ENCODE measurements at places on chromosomes 5 and 9.

- peak; percentile 38 for DNase-seq
Measured at GRCh38 chr5:58751222-58751837, 168.5 kb downstream of the RAB3C start.

- no peak for DNase-seq
Measured at GRCh38 chr9:89837162-89837933, 232.5 kb downstream of the GADD45G start.

DNA sequence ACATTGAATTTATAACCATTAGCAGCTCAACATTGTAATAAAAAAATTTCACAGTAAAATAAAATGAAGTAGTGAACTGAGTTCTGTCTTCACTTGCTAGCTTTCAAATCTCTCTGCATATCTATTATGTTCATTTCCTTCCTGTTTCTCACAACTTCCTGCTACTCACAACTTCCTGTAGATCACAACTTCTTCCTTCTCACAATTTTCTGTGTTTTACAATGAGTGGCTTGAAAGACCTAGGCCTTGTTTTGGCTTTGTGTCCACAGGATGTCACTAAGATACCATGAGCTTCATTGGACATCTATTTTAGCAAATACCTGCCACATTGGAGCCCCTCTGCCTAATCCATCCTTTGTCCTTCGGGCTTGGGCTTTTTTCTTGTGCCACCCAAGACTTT is 480.3 kb upstream of the ADAMTS16 start:
- DNase-seq, result no peak

DNA sequence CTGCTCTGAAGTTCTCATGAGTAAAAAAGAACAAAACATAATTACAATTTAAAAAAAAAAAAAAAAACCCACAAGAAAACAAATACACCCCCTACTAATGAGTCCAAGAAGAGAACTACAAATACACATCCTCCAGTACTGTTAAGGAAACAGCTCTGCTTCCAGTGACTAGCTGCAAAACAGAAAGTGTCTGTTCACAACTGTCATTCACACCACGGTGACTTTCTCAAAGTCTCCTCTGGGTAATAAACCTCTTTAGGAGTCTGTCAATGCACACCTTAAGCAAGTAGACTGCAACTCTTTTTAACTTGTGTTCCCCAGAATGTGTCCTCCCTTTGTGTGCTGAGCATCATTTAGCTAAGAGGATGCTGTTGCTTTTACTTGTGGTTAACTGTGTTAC is 6.2 kb downstream of the REEP5 start:
- no peak for DNase-seq

- DNase-seq, result no peak
Measured at GRCh38 chr5:96228408-96228807, 204.6 kb downstream of the PCSK1 start.

GRCh38 chr5:84292000-84292642 is 92.6 kb downstream of the EDIL3 start:
- DNase-seq, result no peak

DNA sequence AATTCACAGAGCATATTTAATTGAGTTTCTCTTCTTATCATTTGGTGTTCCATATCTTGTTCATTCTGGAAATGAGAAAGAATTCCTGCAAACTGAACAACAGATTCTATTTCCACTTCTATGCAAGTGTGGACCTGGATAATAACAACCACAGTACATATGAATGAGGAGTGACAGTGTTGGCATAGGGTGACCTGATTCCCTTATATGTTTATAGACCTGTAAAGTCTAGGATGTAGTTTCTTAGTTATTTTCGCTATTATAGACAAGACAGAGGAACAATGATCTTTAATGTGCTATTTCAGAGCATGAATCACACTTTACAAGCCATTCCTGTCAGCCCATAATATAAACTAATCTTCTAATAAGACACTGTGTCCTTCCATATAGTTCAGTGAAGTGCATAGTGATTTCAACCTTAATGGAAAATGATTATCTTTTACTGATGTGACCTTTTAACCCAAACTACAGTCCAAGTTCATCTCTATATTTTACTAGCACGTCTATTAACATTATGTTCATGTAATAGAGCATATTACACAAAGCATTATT is 88.2 kb upstream of the FAM174A start:
- DNase-seq, result no peak

GRCh38 chr5:61139094-61139873 is 23.0 kb downstream of the SMIM15 start:
- DNase-seq, result no peak

DNA sequence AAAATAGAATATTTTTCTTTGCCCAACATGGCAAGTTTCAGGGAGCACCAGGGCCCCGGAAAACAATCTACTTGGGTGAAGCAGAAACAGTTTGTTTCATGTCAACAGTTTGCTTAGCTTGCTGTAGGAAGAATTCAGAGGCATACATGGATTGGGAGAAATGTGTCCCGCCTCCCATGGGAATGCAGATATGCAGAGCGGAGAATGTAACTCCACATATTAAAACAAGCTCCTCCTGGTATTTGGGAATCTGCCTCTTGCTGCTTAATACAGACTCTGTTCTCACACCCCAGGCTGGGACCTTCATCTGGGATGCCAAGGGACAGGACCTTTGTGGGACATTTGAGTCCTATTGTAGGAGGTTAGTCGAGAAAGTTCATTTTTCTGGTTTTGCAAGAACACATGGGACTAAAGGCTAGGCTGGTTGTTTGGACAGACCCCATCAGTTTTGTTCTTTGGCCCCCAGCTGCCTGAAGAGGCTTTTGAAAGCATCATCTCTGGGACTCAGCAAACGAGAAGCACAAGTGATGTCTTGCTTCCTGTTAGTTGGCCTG is 220.5 kb upstream of the ADRA1B start:
- no peak for DNase-seq

DNA sequence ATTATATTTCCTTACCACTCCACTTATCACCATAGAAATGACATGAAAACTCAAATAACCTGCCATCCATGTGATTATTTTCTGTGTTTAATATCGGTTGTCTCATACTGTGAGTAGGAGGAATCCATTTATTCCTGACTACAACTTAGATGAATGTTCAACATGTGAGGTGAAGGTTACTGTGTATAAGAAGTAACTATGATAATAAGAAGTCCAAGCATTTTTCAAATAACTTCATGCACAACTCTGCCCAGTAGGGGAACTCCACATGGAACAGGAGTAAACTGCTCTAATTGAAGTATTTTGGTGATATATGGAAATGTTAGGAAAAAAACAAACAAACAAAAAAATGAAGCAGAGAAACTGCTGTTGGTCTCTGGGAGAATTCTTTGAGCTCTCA is 447.5 kb upstream of the GRIN3A start:
- DNase-seq, result no peak

GRCh38 chr5:150217038-150217437 is 27.2 kb downstream of the SLC6A7 start:
- DNase-seq, result no peak

GRCh38 chr5:149251546-149251945 is 20.1 kb upstream of the AFAP1L1 start:
- DNase-seq, result no peak

DNA sequence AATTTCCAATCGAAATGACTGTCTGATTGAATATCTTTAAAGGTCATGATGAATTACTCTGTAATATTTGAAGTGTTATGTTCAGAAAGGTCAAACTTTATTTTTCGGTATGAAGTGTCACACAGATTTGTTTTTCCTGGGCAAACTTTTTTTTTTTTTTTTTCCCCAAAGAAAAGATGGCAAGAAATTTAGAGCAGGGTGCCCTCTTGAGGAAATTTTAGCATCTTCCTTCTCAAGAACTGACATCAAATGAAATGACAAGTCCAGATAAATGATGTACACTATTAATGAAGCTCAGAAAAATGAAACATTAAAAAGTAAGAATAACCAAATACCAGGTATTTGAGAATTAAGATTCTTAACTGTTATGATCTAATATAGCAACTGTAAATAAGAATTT is 123.6 kb downstream of the INVS start:
- no peak for DNase-seq

DNA sequence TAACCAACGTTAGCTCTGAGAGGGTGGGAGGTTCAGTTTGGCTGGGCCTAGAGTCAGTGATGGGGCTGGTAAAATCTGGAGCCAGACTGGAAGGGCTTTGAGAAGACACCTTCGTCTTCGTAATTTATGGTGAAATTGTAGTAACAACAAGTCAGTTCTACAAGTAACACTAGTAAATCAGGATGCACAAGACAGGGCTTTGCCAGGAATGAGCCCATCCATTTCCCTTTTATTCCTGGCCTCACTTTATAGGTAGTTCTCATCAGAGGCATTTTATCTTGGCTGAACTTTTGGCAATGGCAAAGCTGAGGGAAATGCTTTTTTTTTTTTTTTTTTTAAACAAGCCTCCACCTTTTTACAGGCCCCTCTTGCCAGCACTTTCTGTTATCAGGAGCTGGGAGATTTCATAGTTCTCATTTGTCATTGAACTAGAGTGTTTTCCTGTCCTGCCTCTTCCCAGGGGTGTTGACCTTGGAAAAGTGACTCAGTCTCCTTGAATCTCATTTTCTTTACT is 110.5 kb upstream of the KLF4 start:
- DNase-seq, result no peak

DNA sequence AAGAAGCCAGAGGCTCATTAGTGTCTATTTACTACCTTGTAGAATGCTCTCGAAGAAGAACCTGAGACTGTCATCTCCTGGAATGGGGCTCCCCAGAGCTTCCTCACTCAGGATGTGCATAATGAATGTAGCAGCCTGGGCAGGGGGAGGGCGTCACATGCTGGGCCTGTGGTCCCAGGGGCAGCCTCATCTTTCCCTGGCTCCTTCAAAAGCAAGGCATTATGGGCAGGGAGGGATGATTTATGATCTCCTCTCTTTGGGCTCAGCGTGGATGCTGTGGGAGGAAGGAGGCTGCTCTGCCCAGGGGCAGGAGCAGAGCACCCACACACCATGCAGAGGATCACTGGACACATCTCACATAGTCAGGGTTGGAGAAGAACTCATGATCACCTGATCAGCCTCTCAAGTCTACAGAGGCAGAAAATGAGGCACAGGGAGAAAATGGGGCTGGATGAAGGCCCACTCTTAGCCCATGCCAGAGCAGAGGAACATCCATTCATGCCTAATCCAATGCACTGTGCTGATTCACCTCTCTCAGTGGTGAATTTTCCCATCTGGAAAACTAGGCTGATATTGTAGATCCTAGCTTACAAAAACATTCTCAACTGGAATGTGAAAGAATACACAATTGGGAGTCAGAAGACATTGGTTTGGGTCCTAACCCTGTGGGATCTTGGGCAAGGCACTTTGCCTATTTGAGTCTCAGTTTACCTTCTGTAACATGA is 173.7 kb downstream of the CARTPT start:
- no peak for DNase-seq

DNA sequence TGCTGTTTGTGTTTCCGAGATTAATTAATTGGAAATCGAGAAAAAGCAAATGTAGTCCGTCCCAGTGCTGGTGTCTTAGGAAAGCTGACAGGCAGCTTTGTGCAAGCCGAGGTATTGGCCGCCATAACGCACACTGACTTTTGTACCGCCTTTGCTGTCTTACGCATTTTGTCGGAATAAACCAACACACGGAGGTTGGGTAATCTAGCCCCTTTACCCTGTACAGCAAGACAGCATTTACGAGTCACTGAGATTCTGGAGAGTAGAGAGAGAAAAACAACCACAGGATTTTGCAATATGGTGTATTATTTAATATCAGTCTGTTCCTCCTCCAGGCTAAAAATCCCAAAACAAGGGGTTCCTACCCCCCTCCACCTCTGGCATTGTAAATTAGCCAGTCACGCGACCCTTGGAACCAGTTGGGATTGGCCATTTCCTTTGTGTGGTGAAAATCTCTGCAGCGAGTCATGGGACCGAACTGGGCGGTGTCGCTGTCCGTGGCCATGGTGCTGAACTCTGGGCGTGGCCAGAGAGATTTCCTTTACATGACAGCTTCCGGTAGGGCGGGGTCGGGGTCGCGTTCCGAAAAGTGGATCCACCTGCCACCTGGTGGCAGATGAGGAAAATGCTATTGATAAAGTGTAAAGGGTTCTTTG is 10.3 kb upstream of the PCDHB1 start:
- peak; percentile 74 for DNase-seq

GRCh38 chr9:121192959-121193640 is 8.6 kb downstream of the RAB14 start:
- DNase-seq, result no peak

DNA sequence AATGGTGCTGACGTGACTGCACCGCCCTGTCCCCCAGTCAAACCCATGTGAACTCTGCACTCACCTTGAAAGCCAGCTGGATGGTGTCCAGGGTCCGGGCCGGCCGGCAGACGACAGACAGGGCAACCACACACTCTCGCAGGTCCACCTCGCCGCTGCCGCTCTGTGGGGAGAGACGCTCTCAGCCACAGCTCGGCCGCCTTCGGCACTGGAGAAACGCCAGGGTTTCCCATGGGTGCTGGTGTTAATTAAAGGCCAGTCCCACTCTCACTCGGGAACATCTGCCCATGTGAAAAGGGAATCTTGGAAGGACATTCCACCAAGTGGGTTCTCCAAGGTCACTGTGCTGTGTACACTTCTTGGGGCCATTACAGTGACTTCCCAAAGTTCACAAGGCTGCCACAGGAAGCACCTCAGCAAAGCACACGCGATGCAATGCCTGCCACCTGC is 25.5 kb upstream of the SLC6A3 start:
- DNase-seq, result no peak

GRCh38 chr5:7882926-7883325 is 14.0 kb downstream of the MTRR start:
- DNase-seq, result no peak

- no peak for DNase-seq
Measured at GRCh38 chr5:104573949-104574709, 1011.5 kb upstream of the NUDT12 start.
